ENCODE measurements at places on chromosomes 7 and 10. TPM values are rescaled to one million over a fixed set of nuclear protein-coding genes. Genes with fewer than 3 reads are reported as not detected.

Gene CYP3A7
- not detected for total RNA-seq

Gene DRGX
- not detected for total RNA-seq

Gene AGAP4
- 15.8 TPM for total RNA-seq

Gene RP9
- total RNA-seq: 20.2 TPM

Gene NPY4R2
- not detected for total RNA-seq

Gene ARHGAP12
- 15.9 TPM for total RNA-seq

Gene RTKN2
- 0.49 TPM for total RNA-seq

Gene TRDMT1
- 10.4 TPM for total RNA-seq

Gene DIP2C
- 1.9 TPM for total RNA-seq

Gene GRID2IP
- 0.33 TPM for total RNA-seq

Gene PIP
- total RNA-seq: not detected

Gene EPHB4
- total RNA-seq: 11.0 TPM

Gene TUBAL3
- not detected for total RNA-seq

Gene SFTPA2
- total RNA-seq: not detected

Gene CYP2W1
- not detected for total RNA-seq

Gene LRRN3
- total RNA-seq: 8.4 TPM

Gene LRRC4
- 1.2 TPM for total RNA-seq

Gene MBL2
- total RNA-seq: not detected

Gene AKR1D1
- total RNA-seq: not detected

Gene FFAR4
- not detected for total RNA-seq

Gene C7orf33
- total RNA-seq: not detected

Gene TIMM23
- 46.8 TPM for total RNA-seq

Gene STOX1
- total RNA-seq: not detected

Gene STAG3
- total RNA-seq: 6.3 TPM

Gene GALNT17
- total RNA-seq: not detected

Gene RASA4B
- total RNA-seq: 18.9 TPM

Gene CDK6
- total RNA-seq: 16.7 TPM

Gene IDI2
- total RNA-seq: not detected

Gene PNLIPRP2
- not detected for total RNA-seq

Gene ABCC2
- 2.8 TPM for total RNA-seq

Gene DLX6
- not detected for total RNA-seq

Gene PLOD3
- 7.5 TPM for total RNA-seq

Gene SH2D4B
- total RNA-seq: 0.36 TPM

Gene NEUROD6
- total RNA-seq: not detected

Gene ADCY1
- total RNA-seq: not detected

Gene UPK3B
- 2.4 TPM for total RNA-seq

Gene INTS15
- total RNA-seq: 52.3 TPM

Gene EBLN1
- total RNA-seq: not detected

Gene SPDYE11
- total RNA-seq: not detected

Gene ADARB2
- 1.7 TPM for total RNA-seq

Gene ODAD2
- total RNA-seq: 0.11 TPM

Gene ZWINT
- 2.5 TPM for total RNA-seq

Gene FBXL13
- total RNA-seq: 2.4 TPM

Gene CASP7
- total RNA-seq: 13.3 TPM

Gene SYT15B
- not detected for total RNA-seq

Gene SFTPA1
- total RNA-seq: not detected

Gene PIK3CG
- total RNA-seq: 32.5 TPM

Gene FRMPD2
- total RNA-seq: not detected

Gene FAM241B
- 9.1 TPM for total RNA-seq

Gene ADRA2A
- total RNA-seq: not detected

Gene PLAC9
- not detected for total RNA-seq

Gene RNF133
- not detected for total RNA-seq

Gene CACNB2
- total RNA-seq: not detected

Gene CPA2
- total RNA-seq: not detected

Gene AGAP9
- 5.4 TPM for total RNA-seq

Gene ABCB1
- total RNA-seq: 40.0 TPM

Gene RSPH10B
- total RNA-seq: 0.47 TPM

Gene NMT2
- total RNA-seq: 25.4 TPM

All from CD8-positive, alpha-beta T cell (primary cell).